Iris pigment epithelial cell (primary cell): ENCODE measurements at places on chromosomes 7 and 10.
A peak's percentile ranks its signal among the peaks of the same experiment; 100 is the strongest.

DNA sequence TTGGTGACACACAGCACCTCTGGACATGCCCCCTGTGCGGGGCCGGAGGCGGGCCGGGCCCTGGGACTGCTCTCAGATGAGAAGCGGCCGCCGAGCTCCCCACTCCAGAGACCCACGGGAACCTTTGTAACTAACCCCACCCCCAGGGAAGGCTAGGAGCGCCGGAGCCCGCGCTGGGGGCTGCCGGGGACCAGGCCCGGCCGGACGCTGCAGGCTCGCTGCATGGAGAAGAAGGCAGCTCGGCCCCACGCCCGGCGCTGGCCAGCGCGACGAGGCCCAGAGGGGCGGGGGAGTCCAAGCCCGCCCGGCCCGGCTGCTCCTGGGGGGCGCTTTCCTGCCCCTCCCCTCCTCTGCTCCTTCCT, 36.5 kb downstream of the AGAP3 start:
- no peak for DNase-seq

DNA sequence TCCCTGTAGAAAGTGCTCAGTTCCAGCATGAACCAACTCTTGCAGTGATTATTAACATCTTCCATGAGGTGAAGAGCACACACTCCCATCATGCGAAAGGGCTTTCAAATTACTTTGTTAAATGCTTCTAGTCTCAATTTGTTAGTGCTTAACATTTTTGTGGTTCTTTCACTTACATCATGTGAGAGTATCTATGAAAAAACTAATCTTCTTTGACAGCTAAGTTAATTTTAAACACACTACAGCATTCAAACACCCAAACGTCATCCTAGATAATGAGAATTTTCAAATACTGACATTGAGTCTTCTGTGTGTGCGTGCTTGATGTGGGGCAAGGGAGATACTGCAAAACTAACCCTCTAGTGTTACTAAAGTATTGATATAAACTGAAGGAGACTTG, 84.8 kb downstream of the ETV1 start:
- peak; percentile 68 for DNase-seq

- DNase-seq = peak; percentile 26
Observed at GRCh38 chr10:89201345-89202032, 5.6 kb downstream of the CH25H start.

DNA sequence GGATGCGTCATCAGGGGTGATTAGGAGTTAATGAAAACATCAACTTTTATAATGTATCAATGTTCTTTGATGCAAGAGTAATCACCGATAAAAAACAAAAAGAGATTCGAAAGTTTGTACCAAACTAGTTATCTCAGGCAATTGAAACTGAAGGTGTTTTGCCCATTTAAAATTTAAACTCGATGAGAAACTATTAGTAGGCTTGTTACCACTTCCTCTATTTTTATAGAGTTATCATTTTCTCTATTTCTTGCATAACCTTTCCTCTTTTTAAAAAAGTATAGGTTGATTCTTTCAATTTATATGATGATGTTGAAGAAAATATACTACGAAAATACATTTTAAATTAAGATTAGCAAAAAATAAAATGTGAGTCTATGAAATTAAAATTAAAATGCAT, 597.3 kb upstream of the POT1 start:
- no peak for DNase-seq

GRCh38 chr10:2791774-2792443, 275.4 kb upstream of the PFKP start:
- no peak for DNase-seq

GRCh38 chr7:88165697-88166096, 54.1 kb downstream of the SRI start:
- peak; percentile 6 for DNase-seq

DNA sequence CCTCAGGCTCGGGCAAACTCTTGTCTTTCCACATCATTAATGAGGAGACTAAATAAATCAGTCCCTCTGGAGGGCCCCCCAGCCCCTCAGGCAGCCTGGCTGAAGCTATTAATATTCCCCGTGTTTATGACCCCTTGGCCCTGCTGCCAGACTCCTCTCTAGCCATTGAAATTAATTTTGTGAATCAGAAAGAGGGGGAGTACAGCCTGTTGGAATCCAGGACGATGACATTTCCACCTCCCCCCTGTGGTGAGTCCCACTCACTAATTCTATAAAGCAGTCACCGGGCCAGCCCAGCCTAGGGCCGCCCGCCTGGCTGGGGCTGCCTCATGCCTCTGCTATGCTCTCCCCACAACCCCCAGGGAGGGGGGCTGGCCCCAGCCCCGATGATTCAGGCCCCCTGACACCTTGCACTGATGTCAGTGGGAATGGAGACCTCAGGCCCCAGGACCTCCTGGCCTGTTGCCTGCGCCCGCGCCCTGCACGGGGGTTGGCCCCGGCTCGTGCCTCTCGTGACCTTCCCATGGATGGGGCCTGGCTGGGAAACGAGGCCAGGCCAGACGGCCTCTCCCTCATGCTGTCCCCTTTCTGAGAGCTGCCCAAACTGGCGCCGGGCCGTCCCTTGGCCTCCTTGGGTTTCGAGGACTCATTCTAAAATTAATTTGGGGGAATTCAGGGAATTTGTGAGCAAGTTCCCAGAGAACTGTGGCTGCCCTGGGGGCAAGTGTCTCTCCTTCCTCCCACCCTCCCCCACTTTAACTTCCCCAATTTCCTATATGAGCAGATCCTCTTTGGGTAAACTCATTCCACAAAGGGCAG, 34.0 kb downstream of the TMEM270 start:
- peak; percentile 74 for DNase-seq

GRCh38 chr10:33142295-33142694, 184.3 kb upstream of the ITGB1 start:
- DNase-seq = peak; percentile 48

GRCh38 chr7:155618708-155619633, 25.5 kb upstream of the RBM33 start:
- peak; percentile 56 for DNase-seq

DNA sequence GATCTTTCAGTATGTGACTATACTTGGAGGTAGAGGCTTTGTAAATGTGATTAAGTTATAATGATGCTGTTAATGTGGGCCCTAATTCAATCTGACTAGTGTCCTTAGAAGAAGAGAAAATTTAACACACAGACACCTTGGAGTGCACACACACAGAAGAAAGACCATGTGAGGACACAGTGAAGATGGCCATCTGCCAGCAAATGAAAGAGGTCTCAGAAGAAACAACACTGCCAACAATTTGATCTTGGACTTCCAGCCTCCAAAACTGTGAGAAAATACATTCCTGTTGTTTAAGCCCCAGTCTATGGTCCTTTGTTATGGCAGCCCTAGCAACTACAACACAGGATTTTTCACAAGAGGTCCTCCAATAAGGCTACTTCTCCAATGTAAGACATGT, 120.9 kb upstream of the ABCB5 start:
- no peak for DNase-seq

- no peak for DNase-seq
Observed at GRCh38 chr7:108589199-108589598, 19.5 kb downstream of the DNAJB9 start.

GRCh38 chr10:5960070-5960972, 17.0 kb downstream of the IL15RA start:
- peak; percentile 55 for DNase-seq

DNA sequence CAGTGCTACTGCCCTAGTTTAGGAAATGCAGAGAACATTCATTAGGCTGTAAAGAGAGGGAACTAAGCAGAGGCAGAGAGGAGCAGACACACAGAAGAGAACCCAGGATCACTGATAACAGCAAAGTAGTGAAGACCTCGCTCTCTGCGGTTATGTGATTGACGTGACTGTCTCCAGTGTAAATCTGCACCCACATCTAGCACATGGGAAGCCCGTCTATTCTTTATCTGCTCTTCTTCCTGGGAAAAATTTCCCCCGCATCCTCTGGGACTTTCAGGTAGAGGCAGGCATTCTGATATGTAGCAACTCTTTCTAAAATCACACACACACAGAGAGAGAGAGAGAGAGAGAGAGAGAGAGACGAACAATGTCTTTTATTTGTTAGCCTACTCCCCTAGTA, 699.6 kb downstream of the GRID1 start:
- DNase-seq = no peak

DNA sequence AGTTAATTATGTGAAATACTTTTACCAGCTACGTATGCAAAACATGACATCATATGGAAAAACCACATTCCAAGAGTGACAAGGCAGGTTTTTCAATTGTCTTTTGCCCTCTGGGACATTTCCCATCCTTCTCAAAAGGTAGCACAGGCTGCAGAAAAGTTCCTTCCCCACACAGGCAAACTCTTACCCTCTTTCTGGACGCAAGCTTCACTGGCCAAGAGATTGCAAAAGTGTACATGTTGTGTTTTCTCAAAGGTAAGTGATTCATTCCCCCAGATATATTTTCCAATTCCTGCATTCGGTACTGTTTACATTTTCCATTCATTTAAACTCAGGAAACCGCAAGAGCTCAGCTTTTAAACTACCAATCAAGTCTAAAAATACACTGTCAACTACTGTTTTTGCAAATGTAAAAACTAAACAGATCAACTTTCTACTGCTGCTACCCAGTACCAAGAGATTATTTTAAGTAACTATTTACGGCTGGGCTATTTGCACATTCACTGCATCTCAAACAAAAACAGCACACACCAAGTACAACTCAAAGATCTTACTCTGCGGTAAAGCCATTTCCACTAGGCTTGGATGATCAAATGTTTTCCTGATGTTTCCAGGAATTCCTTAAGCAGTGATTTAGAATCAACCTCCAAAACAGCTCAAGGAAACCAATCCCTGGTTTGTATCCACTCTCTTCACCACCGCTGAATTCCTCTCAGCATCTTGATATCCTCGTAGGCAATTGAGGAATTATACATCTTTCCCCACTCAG, 233.6 kb upstream of the CCDC6 start:
- DNase-seq = peak; percentile 90

DNA sequence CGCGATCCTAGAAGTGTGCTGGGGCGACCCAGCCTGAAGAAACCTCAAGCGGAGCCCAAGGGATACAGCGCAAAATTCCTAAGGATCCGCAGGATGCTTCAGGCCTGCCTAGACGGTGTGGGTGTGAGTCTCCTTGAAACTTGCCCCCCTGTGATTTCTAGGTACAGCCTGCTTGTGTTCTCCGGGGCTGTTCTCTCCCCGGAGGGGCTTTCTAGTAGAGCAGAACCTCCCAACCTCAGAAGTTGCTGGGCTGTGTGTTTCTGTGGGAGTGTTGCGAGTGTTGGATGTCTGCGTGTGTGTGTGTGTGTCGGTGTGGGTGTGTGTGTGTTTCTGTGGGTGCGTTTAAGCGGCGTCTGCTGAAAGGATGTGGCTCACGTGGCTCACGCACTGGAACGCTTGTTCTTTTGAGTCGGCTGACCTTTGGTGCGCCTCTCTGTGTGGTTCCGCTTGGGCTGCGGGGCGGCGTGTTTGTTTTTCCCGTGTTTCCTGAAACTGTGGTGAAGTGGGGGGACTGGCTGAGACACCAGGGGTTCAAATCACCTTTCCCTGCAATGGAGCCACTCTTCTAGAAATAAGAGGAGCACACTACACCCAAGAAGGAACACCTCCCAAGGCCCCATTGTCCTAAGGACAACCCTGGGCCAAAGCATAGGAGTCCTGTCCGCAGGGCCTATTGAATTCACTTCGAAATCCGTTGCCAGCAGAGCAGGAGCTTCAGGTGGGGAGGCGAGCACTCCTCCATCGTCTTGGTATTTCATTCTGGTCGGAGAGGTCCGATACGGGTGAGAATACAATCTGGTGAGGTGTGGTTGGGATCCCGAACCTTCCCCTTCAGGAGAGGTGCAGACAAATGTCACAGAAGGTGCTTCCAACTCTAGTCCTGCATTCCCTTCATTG, 25.1 kb upstream of the ZNF273 start:
- DNase-seq = no peak

GRCh38 chr10:123471811-123472210, 194.3 kb upstream of the GPR26 start:
- DNase-seq = no peak

GRCh38 chr7:7977774-7978173, 9.2 kb downstream of the GLCCI1 start:
- DNase-seq = peak; percentile 68

DNA sequence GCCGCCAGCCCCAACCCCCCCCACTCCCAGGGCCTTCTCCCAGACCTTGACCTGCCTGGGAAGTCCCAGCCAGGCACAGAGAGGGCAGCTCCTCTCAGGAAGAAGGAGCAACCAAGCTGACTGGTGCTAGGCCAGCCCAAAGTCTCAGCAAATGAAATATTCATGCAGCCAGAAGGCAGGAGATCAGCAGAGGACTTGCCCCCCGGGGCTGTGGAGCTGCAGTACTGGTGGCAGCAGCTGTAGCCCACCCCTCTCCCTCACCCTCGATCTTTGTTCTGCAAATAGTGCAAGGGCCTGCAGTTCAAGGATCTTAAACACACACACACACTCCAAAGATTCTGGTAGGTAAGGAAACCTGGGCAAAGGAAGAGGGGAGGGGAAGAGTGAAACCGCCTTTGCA, 3.5 kb upstream of the SRRM3 start:
- DNase-seq = no peak

GRCh38 chr7:23175938-23176337, 5.9 kb upstream of the NUP42 start:
- no peak for DNase-seq

- DNase-seq = no peak
Observed at GRCh38 chr7:69283421-69283820, 314.9 kb upstream of the AUTS2 start.

DNA sequence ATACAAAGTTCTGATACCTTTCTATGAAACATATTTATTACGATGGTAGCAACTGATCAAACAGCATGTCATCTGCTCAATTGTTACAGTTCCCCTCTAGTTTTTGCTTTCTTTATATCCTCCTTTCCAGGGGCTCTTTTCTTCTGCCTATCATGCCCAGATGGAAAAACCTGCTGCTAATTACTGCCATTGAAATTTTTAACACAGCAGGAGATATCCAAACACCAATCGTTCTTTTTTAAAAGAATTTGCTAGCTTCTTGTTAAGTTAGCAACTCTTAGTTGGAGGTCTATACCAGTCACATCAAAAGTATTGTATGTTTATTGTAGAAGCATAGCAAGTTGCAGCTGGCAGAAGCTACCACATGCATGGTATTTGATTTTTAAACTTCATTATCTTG, 768.5 kb downstream of the NXPH1 start:
- DNase-seq = no peak

DNA sequence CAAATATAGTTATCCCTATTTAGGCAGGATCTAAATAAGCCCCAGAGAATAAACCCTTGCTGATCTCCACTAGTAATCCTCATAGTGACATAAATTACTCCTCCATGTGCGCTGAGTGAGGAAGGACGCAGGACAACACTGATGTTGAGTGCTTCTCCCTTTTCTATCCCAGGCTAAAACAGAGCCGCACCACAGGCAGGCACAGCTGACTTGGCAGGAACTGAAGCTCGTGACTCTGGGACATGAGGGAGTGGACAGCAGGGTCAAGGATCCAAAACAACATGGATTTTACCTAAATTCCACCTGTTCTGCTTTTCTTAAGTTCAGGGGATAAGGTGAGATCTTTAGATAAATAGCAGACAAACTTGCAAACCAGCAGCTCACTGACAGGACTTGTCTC, 46.0 kb downstream of the VOPP1 start:
- DNase-seq = no peak

- DNase-seq = peak; percentile 28
Observed at GRCh38 chr7:85102813-85103350, 84.0 kb downstream of the SEMA3D start.
